ENCODE measurements at places on chromosomes 1 and 21.
A peak's percentile ranks its signal among the peaks of the same experiment; 100 is the strongest.

- DNase-seq, result no peak
These were observed 52.8 kb downstream of the EDN2 start for GRCh38 chr1:41431490-41432350.

DNA sequence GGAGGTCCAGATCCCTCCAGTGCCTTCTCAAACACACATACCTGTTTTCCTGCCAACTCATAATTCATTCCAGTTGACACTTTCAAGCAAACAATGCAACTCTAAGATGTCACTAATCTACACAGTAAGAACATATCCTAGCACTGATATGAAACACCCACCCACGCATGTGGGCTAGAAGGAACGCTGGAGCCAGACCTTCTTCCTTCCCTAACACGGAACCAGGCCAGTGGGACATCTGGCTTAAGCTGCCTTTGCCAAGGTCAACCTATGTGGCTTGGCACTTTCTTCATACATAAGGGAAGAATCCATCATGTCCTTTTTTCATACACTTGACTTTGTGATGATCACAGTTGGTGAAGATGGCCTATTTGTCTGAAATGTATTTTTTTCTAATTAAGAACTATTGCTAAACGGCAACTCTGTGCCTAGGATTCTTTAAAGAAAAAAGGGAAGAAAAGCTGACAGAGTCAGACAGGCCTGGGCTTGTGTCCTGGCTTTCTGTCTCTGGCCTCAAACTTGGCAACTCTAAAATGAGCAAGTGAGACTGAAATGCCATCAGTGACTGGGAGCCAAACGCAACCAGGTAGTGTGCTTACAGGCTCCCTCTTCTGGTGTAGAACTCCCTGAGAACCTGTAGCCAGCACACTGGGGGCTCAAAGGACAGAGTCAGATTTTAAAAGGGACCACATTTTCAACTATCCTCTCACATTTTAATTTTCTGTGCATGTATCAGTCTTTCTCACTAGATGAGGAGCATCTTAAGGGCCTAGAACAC is 92.6 kb upstream of the BEND5 start:
- no peak for DNase-seq

DNA sequence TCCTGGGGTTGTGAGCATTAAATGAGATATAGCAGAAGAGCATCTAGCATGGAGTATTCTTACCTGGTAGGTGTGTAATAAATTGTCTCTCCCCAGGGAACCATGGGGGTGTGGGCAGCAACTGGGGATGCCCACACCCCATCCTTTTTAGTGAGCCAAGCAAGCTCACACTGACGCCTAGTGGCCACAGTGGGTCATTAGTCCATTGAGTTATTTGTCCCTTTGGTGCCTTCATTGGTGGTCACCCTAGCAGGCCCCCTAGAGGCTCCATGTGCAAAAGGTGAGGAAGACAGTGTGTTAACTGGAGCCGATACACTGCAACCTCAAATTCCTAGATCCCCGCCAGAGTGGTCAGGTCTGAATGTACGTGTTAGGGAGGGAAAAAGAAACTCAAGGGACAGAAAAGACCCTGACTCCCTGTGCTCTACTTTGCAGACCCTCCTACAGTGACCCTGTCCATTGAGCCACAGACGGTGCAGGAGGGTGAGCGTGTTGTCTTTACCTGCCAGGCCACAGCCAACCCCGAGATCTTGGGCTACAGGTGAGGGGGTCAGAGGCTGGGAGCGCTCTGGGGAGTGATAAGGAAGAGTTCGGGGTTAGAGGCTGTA is 93.3 kb upstream of the CD1D start:
- peak; percentile 62 for DNase-seq

DNA sequence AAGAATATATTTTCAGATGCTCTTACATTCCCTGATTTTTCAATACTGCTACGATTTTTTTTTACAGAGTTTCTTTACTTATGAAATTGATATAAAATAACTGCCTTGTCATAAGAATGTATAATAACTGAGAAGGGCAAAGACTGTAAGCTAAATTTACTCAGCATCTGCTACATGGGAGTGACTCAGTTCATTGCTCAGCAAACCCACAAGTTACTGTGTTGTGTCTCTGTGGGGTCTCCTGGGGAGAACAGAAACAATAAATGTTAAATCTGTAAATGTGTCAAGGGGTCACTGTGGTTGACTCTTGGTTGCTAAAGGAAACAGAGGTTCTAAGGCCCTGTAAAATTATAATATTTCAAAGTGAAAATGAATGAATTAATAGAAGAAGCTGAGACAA is 210.3 kb upstream of the CACYBP start:
- DNase-seq, result no peak

DNA sequence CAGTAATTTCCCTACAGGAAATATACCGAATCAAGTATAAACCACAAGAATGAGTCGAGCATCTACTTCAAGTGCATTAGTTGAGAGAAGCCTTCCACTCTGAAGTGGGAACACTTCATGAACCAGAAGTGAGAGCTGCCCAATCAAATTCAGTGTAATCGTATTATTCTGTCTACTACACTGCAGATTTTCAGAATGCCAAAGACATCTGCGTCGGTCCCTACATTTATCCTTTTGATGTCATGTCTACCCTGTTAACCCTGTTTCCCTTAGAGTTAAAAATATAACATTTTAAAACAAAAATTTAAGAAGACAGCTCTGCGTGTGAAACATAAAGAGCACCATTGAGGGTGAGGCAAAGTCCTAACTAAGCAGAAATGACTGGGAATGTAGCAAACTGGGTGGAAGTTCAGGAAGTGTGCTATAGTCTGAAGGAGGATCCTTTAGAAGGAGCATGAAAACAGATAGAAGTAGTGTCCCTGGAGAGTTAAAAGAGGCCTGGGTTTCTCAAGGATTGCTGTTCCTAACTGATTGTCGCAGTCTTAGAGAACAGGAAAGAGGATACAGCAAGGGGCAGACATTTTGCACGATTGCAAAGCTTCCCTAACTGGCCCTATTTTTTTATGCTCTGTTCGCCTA is 291.2 kb downstream of the PTPRC start:
- DNase-seq, result peak; percentile 57

DNA sequence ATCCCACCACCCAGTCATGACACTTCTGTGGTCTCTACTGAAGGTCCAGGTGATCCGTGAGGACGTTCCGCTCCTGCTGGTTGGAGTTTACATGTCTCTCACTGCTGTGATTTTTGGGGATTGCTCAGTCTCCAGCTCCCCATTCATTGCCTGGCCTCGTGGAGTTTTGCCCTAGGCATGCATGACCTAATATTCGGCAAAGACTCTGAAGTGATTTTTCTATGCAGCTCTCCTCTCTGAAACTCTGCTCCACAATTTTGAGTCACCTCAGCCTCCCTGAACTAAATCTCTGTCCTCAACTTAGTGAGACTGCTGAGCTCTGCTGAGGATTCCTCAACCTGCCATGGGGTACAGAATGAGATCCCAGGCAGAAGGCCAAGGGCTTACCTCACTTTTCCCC is 174.4 kb upstream of the FGGY start:
- DNase-seq, result no peak

DNA sequence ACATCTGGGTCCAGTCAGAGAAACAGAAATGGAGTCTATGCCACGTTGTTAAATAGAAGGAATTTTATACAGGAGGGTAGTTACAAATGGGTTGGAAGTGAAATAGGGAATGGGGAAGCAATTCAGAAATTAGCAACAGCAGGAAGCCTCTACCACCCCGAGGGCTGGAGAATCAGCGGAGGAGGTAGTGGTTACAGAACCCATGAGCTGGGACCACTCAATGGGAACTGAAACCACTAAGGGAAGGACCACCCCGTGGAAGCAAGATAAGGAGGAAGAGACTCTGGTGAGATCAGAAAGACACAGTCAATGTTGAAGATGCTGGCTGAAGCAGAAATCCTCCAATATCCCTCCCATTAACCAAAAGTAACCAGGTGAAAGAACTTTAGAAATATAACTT is 15.5 kb upstream of the MAST2 start:
- no peak for DNase-seq

- DNase-seq, result no peak
These were observed 25.6 kb upstream of the ST6GALNAC3 start for GRCh38 chr1:76048926-76049325.

- no peak for DNase-seq
These were observed 294.5 kb downstream of the RRAGC start for GRCh38 chr1:38565020-38565491.

- no peak for DNase-seq
These were observed 1.9 kb upstream of the AK5 start for GRCh38 chr1:77279929-77280328.

DNA sequence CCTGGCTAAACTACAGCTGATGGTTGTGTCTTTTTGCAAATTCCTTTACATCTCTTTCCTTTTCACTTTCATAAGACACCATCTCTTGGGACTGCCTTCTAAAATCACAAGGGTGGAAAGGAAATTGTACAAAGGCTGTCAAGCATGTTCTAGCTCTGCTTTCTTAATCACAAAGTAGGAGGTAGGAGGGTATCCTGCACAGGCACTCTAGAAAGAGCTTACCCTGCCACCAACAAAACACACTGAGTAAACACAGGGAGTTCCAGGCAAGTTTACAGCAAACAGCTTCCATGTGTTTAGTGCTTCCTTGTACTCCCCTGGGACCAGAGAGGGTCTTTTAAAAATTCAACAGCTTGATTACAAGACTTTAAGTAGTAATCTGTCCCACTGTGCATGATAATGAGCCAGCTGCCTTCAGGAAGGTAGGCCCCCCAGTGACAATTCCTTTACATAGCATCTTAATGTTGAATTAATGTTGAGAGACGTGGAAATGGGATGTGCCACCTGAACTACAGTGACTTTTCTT is 2.4 kb downstream of the PLPP3 start:
- peak; percentile 22 for DNase-seq

- DNase-seq, result no peak
These were observed 217.4 kb upstream of the RUNX1 start for GRCh38 chr21:35266546-35266945.

DNA sequence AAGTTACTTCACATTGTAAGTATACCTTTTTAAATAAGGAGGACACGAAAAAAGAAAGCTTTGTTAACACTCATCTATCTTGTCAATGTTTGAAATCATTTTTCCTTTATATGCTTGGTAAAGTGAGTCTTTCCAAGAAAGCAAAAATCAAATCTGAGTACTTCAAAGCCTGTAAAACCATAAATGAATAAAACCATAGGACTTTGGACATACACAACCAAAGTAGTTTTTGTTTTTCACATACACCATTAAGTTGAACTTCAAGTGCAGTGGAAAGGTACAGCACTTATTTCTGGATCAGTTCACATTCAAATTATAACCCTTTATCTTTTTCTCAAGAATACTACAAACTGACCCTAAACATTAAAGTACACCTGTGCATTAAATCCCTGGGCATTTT is 10.1 kb upstream of the PSMG1 start:
- no peak for DNase-seq

DNA sequence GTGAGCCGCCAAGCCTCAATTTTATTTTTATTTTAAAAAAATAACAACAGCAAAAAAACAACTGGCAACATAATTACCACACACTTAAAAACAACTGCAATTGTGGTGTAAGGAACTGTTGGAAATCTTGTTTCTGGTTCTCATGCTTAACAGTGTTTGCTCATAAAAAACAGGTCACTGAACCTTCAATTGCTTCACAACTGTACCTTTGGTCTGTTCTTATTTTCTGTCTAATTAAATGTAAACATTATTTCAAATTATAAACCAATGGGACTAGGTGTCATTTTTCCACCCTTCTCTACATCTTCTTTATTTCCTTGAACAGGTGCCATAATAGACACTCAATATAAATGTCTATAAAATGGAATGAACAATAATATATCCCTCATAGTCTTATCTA is 68.4 kb upstream of the CHRM3 start:
- DNase-seq, result no peak

DNA sequence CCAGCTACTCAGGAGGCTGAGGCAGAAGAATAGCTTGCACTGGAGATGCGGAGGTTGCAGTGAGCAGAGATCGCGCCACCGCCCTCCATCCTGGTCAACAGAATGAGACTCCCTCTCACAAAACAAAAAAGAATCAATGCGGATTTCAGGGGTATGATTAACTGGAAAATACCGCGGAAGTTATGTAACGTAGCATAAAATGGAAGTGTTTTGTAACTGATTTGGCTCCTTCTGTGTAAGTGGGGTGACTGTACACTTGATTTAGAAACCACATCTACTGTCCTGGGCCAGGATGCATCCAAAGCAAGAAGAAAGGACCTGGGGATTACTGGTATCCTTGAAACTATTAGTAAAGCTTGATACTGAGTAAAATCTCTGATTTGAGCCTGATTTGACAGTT is 3.1 kb upstream of the VAMP4 start:
- DNase-seq, result no peak

- no peak for DNase-seq
These were observed 397.9 kb downstream of the BRINP2 start for GRCh38 chr1:177568622-177569021.

DNA sequence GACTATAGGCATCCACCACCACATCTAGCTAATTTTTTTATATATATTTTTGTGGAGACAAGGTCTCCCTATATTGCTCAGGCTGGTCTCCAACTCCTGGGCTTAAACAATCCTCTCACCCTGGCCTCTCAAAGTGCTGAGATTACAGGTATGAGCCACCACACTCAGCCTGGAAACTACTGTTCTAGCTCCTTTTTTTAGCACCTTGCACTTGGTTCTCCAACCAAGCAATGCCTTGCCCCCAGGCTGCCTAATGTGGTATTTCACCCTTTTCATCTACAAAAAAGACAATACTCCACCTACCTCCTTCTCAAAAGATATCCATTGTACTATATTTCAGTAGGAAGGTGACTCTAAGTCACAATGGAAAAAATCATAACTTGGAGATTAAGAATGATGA is 6.7 kb downstream of the ARNT start:
- no peak for DNase-seq

- DNase-seq, result no peak
These were observed 122.1 kb downstream of the UBR4 start for GRCh38 chr1:19087737-19088594.

DNA sequence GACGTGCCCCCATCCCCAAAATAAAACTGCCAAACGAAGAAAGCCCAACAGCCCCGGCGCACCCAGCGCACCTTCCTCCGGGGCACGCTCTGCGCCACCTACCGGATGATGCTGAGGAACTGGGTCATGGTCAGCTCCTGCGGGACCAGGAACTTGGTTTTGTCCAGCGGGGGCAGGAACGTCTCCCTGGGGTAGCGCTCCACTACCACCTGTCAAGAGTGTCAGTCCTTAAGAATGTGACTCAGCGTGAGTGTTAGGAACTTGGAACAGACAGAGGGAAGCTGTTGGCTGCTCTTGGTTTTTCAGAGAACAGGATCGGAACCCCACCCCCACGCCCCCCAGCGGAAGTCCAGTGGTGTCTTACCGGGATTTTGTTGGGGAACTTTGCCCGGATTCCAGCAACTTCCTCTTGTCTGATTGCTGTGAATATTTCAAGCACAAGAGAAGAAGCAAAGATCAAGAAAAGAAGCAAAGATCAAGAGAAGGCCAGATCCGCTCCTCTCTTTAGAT is 431 bp downstream of the MAP1LC3C start:
- DNase-seq, result no peak

GRCh38 chr1:70977575-70977974 is 70.0 kb downstream of the PTGER3 start:
- no peak for DNase-seq
